Amniotic stem cell (primary cell): ENCODE measurements at places on chromosomes 11 and 22.

- no peak for DNase-seq
Measured at GRCh38 chr11:1348796-1349326, 39.4 kb upstream of the TOLLIP start.

DNA sequence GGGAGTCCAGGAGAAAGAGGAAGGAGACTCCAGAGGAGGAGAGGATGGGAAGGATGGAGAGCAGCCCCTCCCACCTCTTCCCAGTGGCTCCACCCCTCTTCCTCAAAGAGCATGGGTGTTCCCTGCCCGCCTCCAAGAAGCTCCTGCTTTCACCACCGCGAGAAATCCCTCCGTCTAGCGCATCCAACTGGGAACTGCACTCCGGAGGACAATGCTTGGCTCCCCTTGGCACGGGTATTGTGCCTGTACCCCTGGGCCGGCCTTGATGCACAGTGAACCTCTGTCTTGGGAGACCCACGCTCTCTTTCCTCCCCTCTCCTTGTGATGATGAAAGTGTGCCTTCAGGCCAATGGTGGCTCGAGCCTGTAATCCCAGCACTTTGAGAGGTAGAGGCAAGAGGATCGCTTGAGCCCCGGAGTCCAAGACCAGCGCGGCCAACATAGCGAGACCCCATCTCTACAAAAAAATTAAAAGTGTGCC, 14.9 kb upstream of the ADA2 start:
- DNase-seq: no peak

DNA sequence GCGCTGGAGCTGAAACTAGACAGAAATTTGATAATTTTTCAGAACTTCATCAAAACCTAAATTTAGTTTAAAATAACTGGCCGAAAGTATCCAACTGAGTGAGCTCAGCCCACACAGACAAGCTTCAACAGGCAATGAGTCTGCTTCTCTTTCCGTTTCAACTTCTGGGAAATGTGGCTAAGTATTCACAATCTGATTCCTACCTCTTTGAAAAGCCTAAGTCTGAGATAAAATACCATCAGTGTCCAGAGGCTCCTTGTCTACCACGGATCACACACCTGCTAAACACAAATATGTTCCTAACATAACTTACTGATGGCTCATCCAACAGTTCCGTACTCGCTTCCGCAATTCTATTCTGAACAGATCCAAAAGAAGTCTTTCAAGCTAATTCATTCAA, 8.5 kb downstream of the SIK3 start:
- no peak for DNase-seq

GRCh38 chr11:115499241-115499799, 4.9 kb downstream of the CADM1 start:
- DNase-seq: no peak

GRCh38 chr22:31099386-31099785, 8.0 kb downstream of the SELENOM start:
- no peak for DNase-seq

GRCh38 chr11:57134284-57134683, 47.5 kb upstream of the LRRC55 start:
- DNase-seq: no peak

DNA sequence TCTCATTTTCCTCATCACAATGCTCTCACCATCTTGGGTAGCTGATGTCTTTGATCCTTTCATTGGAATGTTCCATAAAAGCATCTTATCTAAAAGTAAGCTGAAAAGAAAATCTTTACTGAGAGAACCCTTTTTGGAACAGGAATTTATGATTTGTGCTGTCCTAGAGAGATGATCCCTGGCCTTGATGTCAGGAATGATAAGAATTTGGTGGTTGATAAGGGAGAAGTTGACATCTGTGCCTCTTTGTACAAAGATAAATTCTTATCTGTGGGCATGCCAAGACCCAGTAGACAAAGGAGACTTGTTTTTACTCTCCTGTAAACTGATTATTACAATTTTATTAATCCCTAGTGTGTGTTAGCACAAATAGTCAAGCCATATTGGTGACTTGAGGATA, 36.9 kb downstream of the NAALAD2 start:
- no peak for DNase-seq
